Right hindlimb (tissue), 1 donor: ENCODE measurements at places on chromosomes 12 and 14.

DNA sequence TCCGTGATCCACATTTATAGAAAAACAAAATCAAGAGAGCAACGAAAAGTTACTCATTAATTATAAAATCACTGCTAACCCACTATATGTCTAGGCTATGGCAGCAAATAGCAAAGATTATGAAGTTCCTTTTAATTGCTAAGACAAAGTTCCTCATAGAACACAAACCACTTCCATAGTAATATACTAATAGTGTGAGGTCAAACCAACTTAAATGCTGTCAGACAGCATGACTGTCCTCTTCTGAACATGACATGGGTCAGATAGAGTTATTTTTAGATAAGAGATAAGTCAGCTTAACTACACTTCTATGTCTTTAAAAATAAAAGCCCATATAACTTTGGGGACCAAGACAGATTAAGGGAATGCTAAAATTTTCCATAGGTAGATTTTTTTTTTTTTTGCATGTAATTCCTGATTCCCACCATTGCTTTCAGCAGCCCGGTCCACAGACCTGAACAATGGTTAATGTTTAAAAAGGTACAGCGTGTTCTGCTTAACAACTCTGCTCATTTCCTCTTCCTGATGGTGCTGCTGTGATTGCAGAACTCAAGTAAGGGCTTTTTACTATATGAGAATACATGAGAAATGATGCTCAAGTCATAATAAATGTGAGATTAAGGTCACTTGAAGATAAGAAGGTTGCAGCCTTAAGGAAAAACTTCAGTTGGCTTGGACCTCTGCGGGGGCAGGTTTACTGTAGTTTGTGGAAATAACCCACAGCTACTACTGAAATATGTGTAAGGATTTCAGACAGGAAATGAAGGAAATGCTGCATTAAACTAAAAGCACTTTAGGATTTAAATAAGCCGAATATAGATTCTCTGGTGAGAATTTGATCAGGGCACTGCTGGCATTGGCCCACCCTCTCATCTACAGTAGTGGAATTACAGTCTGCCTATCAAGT lies 37.7 kb upstream of the DUSP6 start:
- DNase-seq: no peak

- DNase-seq: no peak
These were observed 159.3 kb upstream of the FOXN3 start for GRCh38 chr14:89576145-89576927.

DNA sequence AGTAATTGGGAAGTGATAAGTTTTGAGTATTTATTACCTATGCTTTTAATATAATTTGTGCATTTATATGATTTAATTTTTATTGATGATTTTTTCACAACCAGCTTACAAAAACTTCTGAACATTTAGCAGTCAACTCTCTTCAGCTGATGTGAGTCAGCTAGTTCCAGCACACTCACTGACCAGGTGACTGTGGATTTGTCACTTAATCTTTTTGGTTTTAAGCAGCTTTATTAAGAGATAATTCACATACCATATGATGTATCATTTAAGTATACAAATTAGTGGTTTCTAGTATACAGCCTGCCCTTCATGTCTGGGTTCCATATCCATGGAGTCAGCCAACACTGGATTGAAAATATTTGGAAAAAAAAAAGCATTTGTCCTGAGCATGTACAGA lies 103.5 kb downstream of the SYNE2 start:
- DNase-seq: no peak

DNA sequence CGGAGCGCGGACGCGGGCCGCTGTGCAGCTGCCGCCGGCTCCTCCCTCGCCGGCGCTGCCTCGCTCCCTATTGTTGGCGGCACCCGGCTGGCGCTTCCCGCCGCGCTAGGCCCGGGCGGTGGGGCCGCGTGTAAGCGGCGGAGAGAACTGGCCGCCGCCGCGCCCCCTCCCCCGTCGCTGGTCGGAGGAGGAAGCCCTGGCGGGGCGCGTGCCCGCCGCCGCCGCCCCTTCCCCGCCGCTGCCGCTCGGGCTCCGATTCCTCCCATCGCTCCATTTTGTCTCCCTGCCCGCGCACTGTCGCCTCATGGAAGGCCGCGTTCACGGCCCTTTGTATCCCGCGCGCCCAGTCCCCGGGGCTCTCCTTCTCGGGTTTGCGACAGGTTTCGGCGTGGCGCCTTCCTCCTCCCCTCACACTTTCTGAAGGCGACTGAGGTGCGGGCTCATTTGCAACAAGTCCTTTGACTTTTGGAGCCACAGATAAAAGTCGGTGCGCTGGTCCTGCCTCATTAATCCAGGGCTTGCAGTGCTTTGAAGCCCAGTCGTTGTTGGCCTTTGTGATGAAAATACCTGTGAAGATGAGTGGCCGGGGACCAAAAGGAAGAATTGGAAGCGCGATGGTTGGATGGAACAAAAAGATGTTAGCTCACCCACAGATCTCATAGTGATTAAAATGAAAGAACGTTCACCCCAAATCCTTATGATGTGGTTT lies 707 bp downstream of the CPSF6 start:
- DNase-seq: peak; percentile 68

- no peak for DNase-seq
These were observed 11.7 kb downstream of the PTPN21 start for GRCh38 chr14:88542857-88543795.

- DNase-seq: no peak
These were observed 24.5 kb downstream of the MDM2 start for GRCh38 chr12:68832504-68832867.

DNA sequence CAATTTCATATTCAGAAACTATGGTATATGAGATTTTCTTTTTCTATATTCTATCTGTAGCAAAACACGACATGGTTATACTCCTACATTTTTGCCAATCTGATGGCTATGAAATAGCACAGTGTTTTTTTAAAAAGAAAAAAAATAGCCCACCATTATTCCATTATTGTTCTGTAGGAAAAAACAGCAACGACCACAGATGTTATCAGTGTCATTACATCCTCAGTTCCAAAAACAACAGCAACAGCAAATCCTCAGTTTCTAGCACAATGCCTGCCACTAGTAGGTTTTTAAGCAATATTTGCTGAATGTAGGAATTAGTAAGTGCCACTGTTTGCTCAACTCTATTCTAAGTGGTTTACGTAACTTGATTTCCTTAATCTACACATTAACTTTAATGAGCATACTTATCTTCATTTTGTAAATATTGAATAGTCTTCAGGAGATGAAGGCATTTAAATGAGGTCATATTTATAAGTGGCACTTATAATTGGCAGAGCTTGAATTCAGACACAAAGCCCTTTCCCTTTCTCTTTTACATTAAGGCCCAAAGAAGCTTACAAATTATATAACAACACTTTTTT lies 8.3 kb downstream of the RNASE6 start:
- DNase-seq: no peak

- no peak for DNase-seq
These were observed 17.8 kb downstream of the GUCY2C start for GRCh38 chr12:14678547-14679150.

DNA sequence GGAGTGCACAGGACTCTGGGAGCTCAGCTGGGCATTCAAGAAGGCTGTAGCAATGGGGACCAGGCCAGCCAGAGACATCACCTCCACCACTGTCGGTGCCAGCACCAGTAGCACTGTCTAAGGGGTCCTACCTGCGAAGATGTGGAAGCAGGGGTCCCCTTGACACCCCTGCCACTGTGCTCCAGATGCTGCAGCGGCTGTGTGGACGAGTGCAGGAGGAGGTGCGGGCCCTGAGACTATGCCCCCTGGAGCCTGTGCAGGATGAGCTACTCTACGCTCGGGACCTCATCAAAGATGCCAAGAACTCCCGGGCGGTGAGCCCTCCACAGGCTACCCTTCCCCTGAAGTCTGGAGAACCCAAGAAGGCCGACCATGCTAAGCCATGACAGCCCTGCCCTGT lies 8.6 kb downstream of the CARMIL3 start:
- DNase-seq: no peak

GRCh38 chr12:107645630-107646333 lies 39.8 kb upstream of the PWP1 start:
- DNase-seq: peak; percentile 83

DNA sequence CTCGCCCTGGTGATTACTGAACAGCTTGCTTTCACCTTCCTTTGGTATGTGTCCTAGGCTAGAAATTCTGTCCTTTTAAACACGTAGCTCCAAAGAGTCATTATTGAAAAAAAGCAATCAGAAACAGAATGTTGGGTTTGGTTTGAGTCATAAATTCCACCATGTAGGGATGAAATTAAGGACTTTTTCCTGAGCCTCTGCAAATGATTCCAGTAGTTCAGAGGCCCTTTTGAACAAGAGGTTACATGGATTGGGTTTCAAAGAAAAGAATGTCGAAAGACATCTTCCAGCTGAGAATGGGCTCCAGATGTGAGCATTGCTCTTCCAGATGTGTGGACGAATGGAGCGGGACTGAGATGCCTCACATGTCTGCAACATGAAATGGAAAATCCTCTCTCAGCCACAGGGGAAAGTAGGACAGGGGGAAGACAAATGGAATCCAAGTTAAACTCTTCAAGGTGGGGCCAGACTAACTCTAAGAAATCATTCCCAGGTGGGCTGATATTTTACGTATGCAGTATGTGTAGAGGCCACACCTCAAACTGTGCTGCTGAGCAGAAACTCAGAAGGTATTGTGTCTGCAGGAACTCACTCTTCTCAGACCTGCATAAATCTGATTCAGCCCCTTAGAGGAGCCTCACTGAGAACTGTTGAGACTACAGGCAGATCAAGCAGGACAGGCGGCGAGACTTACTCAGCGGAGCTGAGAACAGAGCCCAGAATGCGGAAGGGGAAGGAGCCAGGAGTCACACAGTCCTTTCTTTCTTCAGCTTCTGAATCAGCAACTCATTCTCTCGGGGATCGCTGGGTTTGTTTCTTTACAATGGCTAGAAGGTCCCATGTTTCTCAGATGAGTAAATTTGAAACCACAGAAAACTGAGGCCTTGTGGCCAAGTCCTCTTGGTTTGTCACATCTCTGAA lies 23.3 kb upstream of the EMP1 start:
- peak; percentile 90 for DNase-seq
